Activated T-helper 17 cell treated with anti-CD3 and anti-CD28 coated beads, Interleukin-2, amount 50 U/mL, for 72 hours (primary cell): ENCODE measurements at places on chromosomes 7 and 10.

- no peak for ATAC-seq
Measured at GRCh38 chr10:118948786-118949185, 80.7 kb upstream of the NANOS1 start.

DNA sequence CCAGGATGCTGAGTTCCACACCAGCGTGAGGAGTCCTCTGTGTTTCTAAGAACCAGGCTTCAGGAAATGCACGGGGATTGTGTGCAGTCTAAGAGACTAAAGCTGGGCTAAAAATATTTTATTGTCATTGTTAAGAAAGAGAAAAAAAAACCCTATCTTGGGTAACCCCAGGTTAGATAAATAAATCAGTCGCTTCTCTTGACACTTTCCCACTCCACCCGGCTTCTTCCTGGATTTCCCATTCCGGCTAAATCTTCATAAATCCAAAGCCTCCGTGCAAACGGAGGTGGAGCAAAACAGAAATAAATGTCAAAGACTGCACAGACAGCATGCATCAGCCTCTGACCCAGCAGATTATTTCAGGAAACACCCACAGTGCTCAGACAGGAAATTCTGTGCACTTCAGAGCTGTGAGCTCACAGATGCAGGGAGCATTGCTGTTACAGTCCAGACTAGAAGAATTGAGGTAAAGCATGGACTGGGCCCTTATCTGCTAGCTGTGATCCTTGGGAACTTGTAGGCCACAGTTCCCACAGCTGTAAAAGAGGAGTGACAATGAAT lies 44.8 kb upstream of the GRID1 start:
- peak; percentile 88 for ATAC-seq

DNA sequence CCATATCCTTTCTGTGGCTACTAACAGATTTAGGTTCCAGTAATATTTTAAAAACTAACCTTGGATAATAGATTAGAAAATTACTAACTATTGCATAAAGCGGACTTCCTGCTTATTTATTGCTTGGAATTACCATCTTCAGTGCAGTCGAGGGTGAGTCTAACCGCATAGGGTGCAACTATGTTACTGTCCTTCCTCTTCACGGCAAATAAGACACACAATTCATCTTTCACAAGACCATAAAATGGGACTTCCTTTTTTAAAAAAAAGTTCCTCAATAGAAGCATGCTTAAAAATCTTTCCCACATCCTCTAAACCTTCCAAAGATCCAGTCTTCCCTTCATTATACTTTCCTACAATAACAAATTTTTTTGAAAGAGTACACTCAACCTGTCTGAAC lies 2.1 kb downstream of the SLC25A40 start:
- no peak for ATAC-seq

DNA sequence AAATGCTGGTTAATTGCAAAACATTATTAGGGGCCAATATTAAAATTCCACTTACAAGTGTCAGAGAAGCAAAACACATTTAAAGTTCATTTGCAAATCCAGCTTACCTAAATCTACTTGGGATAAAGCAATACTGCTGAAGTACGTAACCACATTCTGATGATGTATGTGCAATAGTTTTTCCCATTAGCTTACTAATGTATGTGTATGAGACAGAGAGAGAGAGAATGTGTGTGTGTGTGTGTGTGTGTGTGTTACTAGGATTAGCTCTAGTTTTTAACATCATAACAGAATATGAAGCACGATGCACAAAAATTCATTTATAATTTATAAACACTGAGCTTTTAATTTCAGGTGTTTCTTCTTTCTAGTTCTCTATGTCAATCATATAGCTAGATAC lies 1074.2 kb upstream of the C7orf33 start:
- no peak for ATAC-seq

DNA sequence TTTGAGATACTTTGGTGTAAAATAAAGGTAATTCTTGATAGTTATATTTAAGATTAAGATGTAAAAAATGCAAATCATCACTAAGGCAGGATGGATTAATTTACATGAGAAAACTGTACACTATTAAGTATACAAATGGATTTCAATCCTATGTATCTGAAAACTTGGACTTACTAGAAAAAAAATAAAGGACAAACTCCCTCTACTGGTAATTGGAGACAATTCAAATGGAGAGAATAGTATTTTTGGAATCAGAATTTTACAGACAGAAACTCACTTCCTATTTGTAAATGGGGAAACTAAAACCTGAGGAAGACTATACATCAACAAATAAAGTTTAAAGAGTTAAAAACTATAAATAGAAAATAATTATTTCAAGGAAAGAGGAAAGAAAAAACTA lies 62.6 kb downstream of the CUL2 start:
- no peak for ATAC-seq

DNA sequence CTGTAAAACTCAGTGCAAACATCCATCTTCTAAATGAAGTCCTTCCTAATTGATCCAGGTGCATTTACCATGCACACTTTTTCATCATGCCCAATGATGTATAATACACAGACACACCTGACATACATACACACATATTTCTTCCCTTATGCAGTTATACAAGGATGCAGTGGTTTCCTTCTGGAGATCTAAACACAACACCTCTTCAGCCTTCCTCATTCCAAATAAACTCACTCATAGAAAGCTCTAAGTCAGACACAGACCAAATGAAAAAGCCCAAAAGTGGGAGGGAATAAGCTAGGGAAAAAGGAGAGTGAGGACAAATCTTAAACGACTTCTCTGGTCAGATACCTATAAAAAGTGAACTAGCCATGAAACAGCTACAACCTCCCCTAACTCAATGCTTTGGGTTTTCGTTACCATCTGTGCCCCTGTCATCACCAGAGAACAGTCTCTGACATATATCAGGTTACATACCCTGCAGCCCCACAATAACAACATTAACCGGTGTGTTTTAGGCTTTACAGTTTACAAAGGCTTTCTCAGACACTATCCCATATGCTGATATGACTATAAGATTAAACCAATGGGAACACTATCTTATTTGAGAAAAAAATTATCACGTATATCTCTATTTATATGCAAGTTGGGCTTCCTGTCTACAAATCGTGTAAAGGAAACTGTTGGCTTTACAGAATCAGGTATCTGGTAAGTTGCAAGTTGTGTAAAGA lies 675.2 kb downstream of the PHTF2 start:
- ATAC-seq, result no peak

GRCh38 chr10:113027574-113028455 lies 77.8 kb downstream of the TCF7L2 start:
- ATAC-seq, result no peak

- ATAC-seq, result no peak
Measured at GRCh38 chr10:111086574-111086973, 9.7 kb downstream of the ADRA2A start.

DNA sequence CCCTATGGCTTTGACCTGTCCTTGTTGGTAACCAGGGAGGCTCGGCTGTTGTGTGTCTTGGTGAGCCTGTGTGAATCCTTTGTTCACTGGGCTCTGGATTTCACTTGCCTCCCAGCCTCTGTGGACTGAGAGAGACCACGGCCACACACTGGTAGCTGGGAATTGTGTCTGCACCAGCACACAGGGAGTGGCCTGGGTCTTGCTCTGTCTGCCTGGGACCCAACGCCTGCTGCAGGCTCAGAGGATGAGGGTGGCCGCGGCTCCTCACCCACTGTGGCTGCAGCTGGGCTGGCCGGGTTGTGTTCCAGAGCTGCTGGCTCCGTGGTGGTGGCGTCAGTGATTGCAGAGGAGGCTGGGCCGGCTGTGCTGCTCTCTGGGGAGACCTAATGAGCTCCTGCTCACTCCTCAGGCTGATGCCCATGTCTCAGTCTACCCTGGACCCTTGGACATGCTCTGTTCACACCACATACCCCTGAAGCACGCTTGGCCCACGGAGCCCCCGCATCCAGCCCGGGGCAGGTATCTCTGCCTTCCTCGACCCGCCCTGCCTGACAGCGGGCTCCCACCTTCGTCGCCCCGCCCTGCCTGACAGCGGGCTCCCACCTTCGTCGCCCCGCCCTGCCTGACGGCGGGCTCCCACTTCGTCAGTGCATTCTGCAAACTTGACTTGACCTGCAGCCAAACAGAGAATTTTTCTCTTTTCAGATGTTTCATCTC lies 328.5 kb downstream of the ADARB2 start:
- no peak for ATAC-seq

DNA sequence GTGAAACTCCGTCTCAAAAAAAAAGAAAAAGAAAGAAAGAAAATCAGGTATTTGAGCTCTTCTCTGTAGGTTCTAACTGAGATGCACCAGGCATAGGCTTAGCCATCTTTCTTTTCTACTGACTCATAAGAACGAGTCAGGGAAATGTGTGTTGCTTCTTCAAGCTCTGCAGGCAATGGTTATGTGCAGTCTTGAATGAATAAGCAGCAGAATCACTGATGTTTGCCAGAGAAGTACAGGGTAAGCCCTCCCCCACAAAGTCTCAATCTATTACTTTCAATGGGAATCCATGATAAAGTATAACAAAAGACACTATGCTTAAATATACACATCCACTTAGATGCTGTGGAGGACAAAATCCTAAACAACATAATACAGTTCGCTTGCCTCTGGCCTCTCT lies 239.2 kb downstream of the PARD3 start:
- ATAC-seq, result no peak

- ATAC-seq, result no peak
Measured at GRCh38 chr7:42972699-42973500, 40.7 kb downstream of the MRPL32 start.

DNA sequence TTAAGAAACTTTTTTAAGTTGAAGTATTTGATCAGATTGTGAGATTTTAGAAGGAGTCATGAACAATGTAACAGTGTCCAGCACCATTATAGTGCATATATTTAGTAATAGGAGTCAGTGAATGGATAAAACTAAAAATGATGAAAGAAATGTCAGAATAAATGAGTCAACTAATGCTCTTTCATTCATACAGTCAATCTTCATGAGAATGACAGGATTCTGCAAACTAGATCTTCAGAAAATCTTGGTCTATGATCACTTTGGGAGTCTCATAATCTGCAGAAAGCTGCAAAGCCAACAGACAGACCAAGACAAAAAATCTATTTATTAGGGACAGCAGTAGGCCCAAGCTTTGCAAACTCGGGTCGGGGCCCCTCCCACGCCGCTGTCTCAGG lies 710 bp downstream of the RNLS start:
- ATAC-seq, result no peak

GRCh38 chr7:39882148-39882784 lies 67.8 kb upstream of the CDK13 start:
- no peak for ATAC-seq

GRCh38 chr10:61964949-61965702 lies 63.6 kb downstream of the ARID5B start:
- ATAC-seq, result peak; percentile 84

DNA sequence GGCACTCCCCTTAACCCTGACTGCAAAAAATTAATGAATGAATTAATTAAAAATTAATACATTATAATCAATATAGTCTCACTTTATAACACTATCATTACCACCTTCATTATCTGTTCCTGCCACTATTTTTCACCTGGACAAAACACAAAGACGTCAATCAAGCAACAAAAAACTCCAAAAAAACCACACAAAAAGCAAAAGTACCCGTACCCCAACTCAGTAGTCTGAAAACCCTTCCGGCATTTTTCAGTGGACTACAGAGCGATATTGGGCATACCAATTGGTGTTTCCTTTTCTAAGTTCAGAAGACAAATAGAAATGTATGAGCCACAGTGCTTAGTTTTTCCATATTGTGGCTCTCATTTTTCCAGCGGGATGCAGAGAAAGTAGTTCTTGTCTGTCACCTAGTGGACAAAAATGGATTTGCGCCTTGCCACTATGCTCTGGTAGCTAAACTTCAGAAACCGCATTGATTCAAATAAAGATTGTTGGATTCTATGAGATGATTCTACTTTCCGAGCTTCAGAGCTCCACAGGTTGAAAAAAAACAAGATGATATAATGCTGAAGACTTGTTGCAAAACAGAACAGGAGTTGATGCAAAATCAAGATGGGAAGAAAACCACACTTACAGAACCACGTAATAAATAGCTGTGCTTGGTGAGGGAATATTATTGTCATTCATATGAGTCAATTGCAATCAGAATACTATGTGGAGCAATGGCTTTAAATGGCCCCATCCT lies 50.6 kb upstream of the ITGB1 start:
- ATAC-seq, result peak; percentile 69

DNA sequence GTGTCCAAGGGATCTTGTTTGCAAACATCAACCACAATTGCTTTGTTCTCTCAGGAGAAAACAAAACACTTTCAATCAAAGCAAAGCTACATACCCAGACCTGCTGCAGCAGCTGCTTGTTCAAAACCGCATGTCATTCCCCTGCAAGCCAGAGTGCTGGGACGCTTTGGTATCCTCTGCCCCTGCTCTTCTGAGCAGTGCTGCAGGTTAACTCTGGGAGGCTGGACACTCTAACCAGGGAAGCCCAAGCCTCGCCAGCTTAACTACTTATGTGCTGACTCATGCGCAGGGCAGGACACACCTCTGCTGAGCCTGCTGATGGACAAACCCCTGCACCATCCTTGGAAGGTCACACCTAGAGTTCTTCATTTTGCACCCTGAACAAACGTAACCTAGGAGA lies 28.2 kb upstream of the ASAH2 start:
- no peak for ATAC-seq
